ENCODE measurements at places on chromosomes 13 and 19. TPM values are rescaled to one million over a fixed set of nuclear protein-coding genes. Genes with fewer than 3 reads are reported as not detected.

DNA sequence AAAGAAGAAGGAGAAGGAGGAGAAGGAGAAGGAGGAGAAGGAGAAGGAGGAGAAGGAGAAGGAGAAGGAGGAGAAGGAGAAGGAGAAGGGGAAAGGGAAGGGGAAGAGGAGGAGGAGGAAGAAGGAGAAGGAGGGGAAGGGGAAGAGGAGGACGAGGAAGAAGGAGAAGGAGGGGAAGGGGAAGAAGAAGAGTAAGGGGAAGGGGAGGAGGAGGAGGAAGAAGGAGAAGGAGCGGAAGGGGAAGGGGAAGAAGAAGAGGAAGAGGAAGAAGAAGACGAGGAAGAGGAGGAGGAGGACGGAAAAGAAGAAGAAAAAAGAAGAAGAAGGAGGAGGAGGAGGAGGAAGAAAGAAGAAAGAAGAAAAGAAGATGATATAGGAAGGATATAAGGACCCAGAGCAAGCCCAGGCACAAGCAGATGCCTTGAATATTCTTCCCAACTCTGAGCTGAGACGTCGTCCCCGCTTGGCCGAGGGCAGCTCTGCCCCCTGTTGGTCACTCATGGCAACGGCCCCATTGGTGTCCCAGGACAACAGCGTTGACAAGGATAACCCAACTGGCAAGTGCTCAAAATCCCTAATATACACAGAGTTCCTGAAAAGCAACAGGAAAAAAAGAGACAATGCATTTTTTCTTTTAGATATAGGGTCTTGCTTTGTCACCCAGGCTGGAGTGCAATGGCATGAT, 30.6 kb upstream of the IGSF23 start:
- H3K4me3 ChIP-seq = no peak overlapping the region
- DNase-seq = no peak
- no peaks in the 10 kb centered on the region for H3K27me3 ChIP-seq
- no peak overlapping the region for H3K27ac ChIP-seq

- no peak for DNase-seq
- no peak overlapping the region for H3K4me3 ChIP-seq
- no peak overlapping the region for H3K27ac ChIP-seq
- H3K27me3 ChIP-seq = no peaks in the 10 kb centered on the region
Observed at GRCh38 chr19:16822648-16823047, 6.5 kb upstream of the SIN3B start.

- no peaks in the 10 kb centered on the region for H3K36me3 ChIP-seq
- no peaks in the 10 kb centered on the region for H3K27me3 ChIP-seq
- no peaks in the 10 kb centered on the region for H3K4me1 ChIP-seq
- H3K4me3 ChIP-seq = no peak overlapping the region
Observed at GRCh38 chr13:109331898-109332297, 454.5 kb downstream of the IRS2 start.

DNA sequence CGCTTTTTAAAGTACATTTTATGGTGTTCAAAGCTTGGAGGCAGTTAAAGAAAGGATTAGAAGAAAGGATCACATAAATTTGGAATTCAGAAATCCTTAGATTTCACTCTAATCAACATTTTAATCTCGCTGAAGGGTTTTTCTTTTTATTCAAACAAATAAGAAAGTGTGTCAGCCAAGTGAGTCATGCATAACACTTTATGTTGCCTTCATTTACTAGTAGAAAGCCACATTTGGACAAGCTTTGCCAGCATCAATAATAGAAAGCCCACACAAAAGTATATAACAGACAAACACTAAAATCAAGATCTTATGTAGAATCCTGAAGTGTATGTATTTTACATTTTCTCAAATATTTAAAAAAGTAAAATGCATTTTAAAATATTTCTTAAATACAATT, 154.9 kb upstream of the TRPC4 start:
- no peak overlapping the region for H3K4me3 ChIP-seq
- DNase-seq = no peak
- no peaks in the 10 kb centered on the region for H3K27me3 ChIP-seq

Gene ZNF557
- 10.2 TPM for polyA plus RNA-seq

Gene KLK12
- not detected for polyA plus RNA-seq

Gene POSTN
- polyA plus RNA-seq = not detected

Data from CD8-positive, alpha-beta memory T cell (primary cell).